ENCODE measurements at places on chromosomes 16 and 17.

DNA sequence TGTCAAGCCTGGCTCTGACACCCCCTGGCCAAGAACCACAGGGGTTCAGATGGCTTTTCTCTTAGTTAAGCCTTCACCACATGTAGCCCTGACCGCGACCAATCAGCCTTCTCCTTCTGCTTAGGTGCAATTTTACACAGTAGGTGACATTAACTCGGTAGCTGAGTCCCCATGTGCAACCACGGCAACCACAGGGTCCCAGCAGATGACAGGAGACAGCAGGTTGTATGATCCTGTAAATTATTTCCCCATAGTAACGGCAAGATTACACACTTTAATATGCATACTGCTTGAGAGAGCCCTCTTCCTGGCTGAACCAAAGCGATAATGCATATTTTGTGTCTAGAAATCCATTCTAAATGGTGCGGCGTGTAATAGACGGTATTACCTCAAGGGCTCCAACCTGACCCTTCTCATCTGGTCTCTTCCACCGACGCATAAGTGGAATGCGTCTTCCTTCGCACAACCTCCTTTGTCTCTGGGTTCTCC lies 458.7 kb upstream of the ZFHX3 start:
- no peak for DNase-seq

GRCh38 chr17:72359811-72360210 lies 239.0 kb downstream of the SOX9 start:
- DNase-seq, result no peak

DNA sequence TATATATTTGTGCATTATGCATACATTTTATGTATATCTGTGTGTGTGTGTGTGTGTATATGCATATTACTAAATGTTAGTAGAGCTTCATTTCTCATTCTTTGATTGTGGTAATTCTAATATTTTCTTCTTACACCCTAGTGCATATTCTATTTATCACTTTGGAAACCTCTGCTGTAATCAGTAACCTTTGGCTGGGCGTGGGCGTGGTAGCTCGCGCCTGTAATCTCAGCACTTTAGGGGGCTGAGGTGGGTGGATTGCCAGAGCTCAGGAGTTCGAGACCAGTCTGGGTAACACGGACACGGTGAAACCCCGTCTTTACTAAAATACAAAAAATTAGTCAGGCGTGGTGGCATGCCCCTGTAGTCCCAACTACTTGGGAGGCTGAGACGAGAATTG lies 26.9 kb downstream of the CPSF4L start:
- no peak for DNase-seq

GRCh38 chr17:4586043-4586442 lies 1.7 kb downstream of the SMTNL2 start:
- no peak for DNase-seq

- no peak for DNase-seq
These were observed 13.5 kb downstream of the GSDMB start for GRCh38 chr17:39904990-39905288.

GRCh38 chr17:32141258-32141657 lies 1.0 kb upstream of the RHOT1 start:
- DNase-seq, result no peak

DNA sequence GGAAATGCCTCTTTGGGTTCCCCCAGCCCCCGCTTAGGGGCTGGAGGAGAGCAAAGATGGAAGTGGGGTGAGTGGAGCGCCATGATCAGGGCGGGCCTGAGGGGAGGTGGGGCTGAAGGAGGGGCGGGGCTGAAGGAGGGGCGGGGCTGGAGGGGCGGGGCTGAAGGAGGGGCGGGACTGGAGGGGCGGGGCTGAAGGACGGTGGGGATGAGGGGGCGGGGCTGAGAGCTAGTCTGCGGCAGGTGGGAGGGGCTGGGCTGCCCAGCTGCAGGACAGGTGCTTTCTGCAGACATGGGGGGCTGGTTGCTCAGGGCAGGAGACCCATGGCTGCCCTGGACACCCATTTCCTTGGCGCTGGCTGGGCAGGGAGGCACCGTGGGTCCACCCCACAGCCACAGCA lies 39.1 kb upstream of the PABPN1L start:
- DNase-seq, result peak; percentile 9

DNA sequence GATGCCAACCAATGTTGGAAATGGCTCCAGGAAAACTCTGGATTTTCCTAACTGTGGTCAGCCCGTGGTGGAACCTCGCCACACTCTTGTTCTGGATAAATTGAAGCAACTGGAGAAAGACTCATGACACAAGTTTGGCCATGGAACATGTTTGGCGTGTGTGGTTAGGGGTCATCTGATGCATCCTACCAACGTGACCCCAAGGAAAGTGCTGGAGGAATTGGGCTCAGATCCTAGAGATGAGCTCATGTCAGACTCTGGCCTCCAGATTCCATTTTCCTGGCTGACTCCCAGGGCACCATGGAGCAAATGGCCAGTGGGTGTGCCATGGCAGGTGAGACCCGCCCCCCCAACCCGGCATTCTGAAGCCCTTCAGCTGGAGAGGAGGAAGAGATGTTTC lies 58.5 kb downstream of the CACNG5 start:
- DNase-seq, result no peak

DNA sequence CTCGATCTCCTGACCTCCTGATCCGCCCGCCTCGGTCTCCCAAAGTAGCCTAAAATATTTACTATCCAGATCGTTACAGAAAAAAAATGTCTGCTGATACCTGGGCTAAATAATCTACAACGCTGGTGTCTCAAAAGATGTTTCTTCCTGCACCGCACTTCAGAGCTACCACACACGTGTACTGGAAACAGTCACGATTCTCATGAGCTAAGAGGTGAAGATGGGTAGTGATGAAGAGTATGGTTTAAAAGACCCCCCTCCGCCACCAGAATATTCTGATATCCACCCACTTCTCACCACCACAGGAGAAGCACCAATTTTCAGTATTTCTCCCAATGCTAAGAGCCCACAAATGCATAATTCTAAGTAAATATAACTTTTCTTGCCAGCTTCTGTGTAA lies 50.2 kb downstream of the SMG6 start:
- DNase-seq, result no peak

DNA sequence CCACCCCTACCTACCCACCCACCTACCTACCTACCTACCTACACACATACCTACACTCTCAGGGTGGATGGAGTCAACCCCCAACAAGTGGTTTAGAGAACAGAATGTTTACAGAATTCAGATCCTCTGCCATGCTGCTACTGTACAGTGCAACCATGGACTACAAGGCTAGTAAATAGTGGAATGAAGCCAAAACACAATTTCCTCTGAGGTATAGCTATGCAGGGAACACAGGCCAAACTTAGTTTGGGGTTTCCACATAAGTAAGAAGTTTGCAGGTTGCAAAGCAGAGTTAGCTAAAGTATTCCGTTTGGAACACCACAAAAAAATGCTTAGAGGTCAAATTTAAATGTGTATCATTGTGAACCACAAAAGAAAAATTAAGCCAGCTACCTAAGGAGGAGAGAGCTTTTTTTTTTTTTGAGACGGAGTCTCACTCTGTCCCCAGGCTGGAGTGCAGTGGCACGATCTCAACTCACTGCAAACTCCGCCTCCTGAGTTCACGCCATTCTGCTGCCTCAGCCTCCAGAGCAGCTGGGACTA lies 2.7 kb upstream of the AP1G1 start:
- DNase-seq, result no peak

DNA sequence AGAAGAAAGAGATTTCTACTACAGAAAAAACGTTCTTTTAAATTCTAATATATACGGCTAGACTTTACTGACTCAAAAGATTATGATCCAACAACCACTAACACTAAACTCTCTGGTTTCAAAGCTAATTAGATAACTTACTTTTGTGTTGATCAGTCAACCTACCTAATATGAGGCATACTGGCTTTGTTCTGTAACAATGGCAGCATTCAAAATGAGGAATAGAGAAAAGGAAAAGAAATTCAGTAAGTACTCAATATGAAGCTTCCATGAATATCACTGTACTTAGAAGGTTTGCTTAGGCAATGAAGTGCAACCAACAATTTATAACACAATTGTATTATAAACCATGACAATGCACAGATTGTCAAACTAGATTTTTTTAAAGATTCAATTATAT lies 430.5 kb upstream of the PMFBP1 start:
- no peak for DNase-seq

GRCh38 chr17:28466001-28466400 lies 7.4 kb upstream of the SLC13A2 start:
- DNase-seq, result no peak

GRCh38 chr16:66167564-66168291 lies 198.8 kb upstream of the CDH5 start:
- DNase-seq, result no peak

DNA sequence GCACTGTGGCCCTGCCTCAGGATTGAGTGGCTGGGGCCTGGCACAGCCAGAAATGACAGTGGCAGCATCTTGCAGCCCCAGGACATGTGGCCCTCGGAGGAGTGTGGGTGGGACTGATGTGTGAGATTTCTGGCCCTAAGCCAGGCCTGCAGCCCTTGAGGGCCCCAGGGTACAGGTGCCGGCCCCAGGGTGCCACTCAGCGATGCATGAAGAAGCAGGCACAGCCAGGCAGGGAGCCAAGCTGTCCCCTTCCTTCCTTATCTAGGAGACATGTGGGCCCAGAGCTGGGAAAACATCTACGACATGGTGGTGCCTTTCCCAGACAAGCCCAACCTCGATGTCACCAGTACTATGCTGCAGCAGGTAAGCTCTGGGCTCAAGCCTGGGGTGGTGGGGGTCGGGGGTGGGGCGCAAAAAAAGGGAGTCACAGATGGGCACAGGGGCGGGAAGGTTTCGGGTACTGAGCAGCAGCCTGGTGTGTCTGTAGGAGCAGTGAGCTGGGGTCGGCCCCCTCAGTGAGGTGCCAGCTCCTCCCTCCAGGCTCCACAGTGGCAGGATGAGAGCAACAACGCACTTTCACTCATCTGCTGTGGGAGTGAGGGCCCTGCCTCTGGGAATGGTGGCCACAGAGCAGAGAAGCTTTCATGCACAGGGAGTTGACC lies 4.1 kb downstream of the ACE start:
- DNase-seq, result no peak

DNA sequence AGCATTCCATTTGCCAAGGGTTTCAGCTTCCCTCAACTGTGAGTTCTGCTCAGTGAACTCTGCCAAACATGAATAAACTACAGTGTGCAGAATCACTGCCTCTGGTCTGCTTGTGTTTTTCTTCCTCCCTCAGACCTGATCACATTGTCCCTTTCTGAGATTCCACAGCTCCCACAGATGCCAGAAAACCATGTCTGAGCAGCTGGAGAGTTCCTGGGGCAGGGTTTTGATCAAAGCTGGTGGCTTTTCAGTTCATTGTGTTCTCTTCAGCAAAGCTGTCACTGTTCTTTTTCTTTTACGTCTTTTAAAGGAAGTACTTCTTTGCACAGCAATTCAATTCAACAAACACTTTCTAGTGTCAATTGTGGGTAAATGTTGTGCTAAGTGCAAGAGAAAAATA lies 555.8 kb downstream of the RBFOX1 start:
- no peak for DNase-seq

DNA sequence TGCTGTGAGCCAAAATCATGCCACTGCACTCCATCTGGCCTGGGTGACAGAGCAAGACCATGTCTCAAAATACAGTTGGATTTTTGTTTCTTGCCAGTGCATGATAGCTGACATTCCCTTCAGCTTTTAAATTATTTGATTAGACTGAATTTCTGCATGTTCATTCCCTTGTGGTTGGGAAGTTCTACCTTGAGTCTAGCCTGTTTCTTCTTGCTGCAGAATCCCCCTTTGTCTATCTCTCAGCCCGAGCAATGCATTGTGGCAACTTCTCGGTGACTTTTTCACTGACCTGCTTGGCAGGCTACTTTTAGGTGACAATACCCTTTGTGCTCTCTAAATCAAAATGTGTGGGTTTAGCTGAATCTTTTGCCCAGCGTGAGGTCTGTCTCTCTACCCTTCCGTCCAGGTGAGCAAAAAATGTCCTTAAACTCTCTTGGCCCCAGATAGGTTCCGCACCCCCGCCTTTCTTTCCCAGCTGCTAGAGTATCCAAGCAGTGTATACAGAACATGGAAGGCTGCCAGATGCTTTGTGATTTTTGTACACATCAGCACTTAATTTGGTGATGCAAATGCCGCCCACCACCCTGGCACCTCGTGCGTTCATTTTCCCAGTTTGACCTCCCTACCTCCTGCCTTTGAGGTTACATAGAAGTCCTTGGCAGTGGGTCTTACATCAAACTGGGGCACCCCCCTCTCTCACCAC lies 130.2 kb downstream of the ABCC6 start:
- no peak for DNase-seq

All from T-cell (primary cell).